ENCODE measurements at places on chromosomes 2 and 18. TPM values are rescaled to one million over a fixed set of nuclear protein-coding genes. Genes with fewer than 3 reads are reported as not detected.

CFC1 gene
- not detected for total RNA-seq

G6PC2 gene
- total RNA-seq, result not detected

MC5R gene
- total RNA-seq, result not detected

PSD4 gene
- 4.3 TPM for total RNA-seq

SGPP2 gene
- 0.32 TPM for total RNA-seq

AGXT gene
- under 0.01 TPM for total RNA-seq

PLGLB2 gene
- total RNA-seq, result 2.7 TPM

GPR35 gene
- total RNA-seq, result 4.7 TPM

POLR1A gene
- total RNA-seq, result 12.4 TPM

FOXD4L1 gene
- 0.16 TPM for total RNA-seq

GBX2 gene
- total RNA-seq, result not detected

SLC19A3 gene
- 29.9 TPM for total RNA-seq
